ENCODE measurements at places on chromosomes 3 and 15. TPM values are rescaled to one million over a fixed set of nuclear protein-coding genes. Genes with fewer than 3 reads are reported as not detected.

The ADAMTSL3 gene
- polyA plus RNA-seq: 4.8 TPM

The ZNF80 gene
- polyA plus RNA-seq: 0.08 TPM

GRCh38 chr15:43410572-43411214 is 39.8 kb downstream of the TUBGCP4 start:
- DNase-seq: no peak

DNA sequence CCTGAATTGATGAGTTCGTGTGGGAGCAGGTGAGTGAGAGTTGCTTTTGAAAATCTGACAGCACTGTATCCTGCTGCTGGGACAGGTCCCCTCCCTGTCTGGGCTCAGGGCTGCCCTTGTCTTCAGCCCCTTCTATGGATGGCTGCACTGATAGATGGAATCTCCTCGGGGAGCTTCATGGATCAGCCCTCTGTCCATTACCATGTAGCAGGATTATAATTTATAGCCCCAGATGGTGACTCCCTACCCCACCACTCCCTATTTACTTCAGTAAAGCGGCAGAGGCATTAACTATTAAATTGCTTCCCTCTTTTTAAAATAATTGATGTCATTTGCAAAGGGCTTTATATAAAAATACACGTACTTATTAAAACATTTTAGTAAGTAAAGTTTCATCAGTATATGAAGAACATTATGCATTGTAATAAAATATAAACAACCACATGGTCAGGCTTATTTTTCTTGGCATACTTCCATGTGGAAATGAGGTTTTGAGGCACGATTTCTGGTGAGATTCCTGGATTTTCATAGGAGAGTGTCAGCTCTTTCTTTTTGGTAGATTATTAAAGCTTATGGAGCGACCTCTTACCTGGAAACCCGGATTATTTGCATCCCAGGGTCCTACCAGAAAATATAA is 38.5 kb downstream of the MAP3K13 start:
- no peak for DNase-seq

- no peak for DNase-seq
Observed at GRCh38 chr3:52130966-52131622, 23.1 kb downstream of the POC1A start.
